Gastroesophageal sphincter (tissue), 4 donors: ENCODE measurements at places on chromosomes 7 and 10.

DNA sequence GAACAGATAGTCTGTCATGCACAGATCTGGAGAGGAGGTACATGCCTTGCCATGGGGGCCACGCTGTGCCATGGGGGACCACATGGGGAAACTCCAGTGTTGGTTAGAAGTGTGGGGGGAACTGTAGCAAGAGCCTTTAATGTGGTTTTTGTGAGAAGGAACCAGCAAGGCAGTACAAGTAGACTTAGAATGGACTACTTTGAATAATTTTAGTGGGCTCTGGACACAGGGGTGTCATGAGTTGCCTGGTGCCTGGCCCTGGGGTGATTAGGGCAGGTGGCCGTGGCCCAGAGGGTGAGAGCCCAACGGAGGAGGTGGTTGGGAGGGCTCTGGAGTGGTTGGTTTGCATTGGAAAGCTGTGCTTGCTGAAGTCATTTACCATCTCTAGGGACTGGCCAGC lies 77.2 kb downstream of the CXCL12 start:
- no peak for ATAC-seq

DNA sequence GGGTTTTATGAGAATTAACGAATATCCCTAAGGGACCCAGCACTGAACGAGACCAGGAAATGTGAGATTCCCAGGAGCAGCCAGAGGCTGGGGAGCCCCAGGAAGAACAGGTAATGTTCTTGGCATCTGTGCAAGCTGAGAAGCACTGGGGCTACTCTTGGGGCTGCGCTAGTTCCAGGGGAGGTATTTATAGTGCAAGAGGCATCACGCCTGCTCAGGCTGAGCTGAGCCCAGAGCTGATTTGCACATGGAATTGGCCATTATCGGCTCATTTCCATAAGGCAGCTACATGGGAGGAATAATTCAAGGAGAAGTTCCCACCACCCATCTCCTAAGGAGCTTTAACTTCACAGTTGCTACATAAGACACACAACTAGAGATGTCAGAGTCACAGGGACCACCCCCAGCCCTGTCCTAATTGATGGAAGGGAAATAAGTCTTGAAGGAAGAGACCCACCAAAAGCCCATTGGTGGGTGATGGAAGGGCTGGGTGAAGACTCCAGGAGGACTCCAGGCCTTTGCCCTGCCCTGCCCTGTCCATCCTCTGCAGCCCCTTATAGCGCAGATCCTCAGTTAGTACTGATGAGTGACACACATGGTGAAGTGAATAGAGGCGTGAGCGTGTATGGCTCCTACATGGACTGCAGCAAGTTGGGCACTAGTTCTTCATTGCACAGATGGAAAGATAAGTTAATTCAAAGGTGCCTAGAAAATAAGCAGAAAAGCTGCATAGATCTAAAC lies 178.9 kb downstream of the GRID1 start:
- ATAC-seq, result no peak

- ATAC-seq, result no peak
Observed at GRCh38 chr10:6136215-6137201, 47.7 kb downstream of the RBM17 start.

- ATAC-seq, result no peak
Observed at GRCh38 chr7:74284781-74285259, 4.4 kb upstream of the CLIP2 start.

- no peak for ATAC-seq
Observed at GRCh38 chr7:137485818-137486217, 142.3 kb upstream of the PTN start.

- ATAC-seq, result no peak
Observed at GRCh38 chr7:156222151-156222550, 409.9 kb upstream of the SHH start.

GRCh38 chr7:22443370-22444180 lies 56.4 kb downstream of the STEAP1B start:
- ATAC-seq, result no peak
